ENCODE measurements at places on chromosomes 13 and 19. TPM values are rescaled to one million over a fixed set of nuclear protein-coding genes. Genes with fewer than 3 reads are reported as not detected.
A peak's percentile ranks its signal among the peaks of the same experiment; 100 is the strongest.

Gene XPO4
- total RNA-seq: 17.7 TPM

Gene RGL3
- 19.6 TPM for total RNA-seq

Gene CYP2F1
- total RNA-seq: not detected

Gene ZNF780B
- 12.0 TPM for total RNA-seq

Gene SERTM1
- total RNA-seq: 16.0 TPM

GRCh38 chr13:67120872-67121531, 109.1 kb downstream of the PCDH9 start:
- DNase-seq: no peak
- no peaks in the 10 kb centered on the region for H3K36me3 ChIP-seq
- no peaks in the 10 kb centered on the region for H3K27me3 ChIP-seq
- no peak overlapping the region for H3K4me3 ChIP-seq

DNA sequence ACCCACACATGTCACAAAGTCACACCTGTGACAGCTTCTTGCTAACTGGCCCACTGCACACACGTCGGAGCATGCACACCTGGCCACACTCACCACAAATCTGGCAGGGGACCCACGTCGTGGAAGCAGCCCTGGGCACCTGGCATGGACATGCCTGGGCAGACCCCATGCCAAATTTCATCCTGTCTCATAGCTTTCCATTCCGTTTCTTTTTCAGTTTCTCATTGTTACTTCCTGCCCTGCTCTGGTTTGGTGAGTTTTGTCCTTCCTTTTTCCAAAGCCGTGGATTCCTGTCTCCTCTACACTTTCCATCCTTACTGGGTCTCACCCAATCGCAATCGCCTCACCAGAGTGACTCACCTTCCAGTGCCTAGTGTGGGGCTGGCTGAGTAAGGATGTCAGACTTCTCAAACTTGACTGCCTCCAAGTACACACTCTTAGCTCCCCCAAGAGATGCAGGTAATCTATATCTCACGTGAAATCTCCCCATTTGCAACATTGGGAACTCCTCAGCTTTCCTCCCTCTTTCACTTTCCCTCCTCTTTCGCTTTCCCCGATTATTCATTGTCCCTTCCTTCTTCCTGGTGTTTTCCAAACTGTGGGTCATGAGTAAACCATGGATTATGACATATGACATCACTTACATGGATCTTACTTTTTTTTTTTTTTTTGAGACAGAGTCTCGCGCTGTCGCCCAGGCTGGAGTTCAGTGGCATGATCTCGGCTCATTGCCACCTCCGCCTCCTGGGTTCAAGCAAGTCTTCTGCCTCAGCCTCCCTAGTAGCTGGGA, 1.6 kb upstream of the BBC3 start:
- DNase-seq: no peak
- peak overlapping the region; percentile 0 for H3K4me3 ChIP-seq
- H3K4me1 ChIP-seq: peaks cover 37% of the 10 kb centered on the region
- no peaks in the 10 kb centered on the region for H3K27me3 ChIP-seq
- H3K27ac ChIP-seq: peak overlapping the region; percentile 100

- H3K27me3 ChIP-seq: no peaks in the 10 kb centered on the region
- no peak for DNase-seq
- H3K27ac ChIP-seq: peak overlapping the region; percentile 47
- peaks cover 87% of the 10 kb centered on the region for H3K36me3 ChIP-seq
- H3K4me3 ChIP-seq: no peak overlapping the region
Observed at GRCh38 chr19:38838986-38839761, 7.6 kb upstream of the ECH1 start.

- DNase-seq: no peak
- no peaks in the 10 kb centered on the region for H3K27me3 ChIP-seq
- no peak overlapping the region for H3K27ac ChIP-seq
- peaks cover 44% of the 10 kb centered on the region for H3K4me1 ChIP-seq
- no peak overlapping the region for H3K4me3 ChIP-seq
Observed at GRCh38 chr13:77014906-77015685, 11.9 kb downstream of the FBXL3 start.

DNA sequence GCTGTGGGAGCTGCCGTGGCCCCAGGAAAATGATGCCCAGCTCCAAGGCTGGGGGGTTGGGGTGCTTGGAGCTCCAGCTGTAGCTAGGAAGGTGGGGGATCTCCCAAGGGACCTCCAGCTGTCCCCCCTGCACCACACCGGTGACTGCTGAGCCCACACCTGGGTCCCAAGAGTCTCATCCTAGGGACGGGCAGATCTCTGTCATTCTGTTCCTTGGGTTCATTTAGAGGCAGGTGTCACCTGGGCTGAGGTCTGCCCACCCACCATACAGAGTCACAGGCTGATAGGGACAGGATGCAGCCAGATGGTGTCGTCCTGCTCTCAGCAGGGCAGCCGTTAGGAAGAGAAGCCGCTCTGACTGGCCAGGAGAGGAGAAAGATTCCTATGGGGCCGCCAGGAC, 5.3 kb downstream of the F2RL3 start:
- no peak overlapping the region for H3K4me3 ChIP-seq
- H3K27ac ChIP-seq: peak overlapping the region; percentile 9
- no peaks in the 10 kb centered on the region for H3K36me3 ChIP-seq
- DNase-seq: no peak
- no peaks in the 10 kb centered on the region for H3K27me3 ChIP-seq

DNA sequence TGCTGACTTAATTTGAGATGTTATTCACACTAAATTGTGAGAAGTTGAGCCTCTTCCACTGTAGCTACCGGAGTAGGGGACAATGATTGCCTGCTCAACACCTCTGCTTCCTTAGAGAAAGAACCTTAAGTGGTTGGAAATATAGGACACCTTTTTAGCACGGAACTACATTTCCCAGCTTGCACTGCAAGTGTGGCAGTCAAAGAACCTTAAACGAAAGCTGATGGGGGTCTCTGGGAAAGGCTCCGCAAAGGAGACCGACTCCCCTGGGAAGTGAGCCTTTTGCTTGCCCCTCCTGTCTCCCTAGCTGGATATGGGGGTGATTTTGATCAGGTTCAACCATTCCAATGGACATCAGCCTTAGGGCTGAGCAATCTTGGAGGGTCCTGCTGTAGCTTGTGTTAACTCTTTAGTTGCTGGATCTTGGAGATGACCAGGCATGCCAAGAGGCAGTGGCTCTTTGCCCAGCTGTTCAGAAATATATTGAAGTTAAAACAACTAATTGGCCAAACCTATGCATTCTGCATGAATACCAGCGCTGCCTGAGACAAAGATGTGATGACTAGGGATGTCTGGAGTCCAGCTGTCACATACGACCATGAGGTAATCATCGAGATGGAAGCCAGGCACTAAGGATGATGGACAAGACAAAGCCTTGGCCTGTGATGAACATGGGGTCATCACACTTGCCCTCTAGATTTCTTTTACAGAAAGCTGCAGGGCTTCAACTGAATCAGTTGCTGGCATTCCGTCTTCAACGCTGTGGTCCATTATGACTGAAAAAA, 286.5 kb downstream of the FOXO1 start:
- H3K4me1 ChIP-seq: peaks cover 12% of the 10 kb centered on the region
- DNase-seq: no peak
- no peaks in the 10 kb centered on the region for H3K27me3 ChIP-seq

- H3K27me3 ChIP-seq: no peaks in the 10 kb centered on the region
- no peaks in the 10 kb centered on the region for H3K36me3 ChIP-seq
- H3K4me1 ChIP-seq: no peaks in the 10 kb centered on the region
- no peak for DNase-seq
- no peak overlapping the region for H3K27ac ChIP-seq
- H3K4me3 ChIP-seq: no peak overlapping the region
Observed at GRCh38 chr19:50710094-50710493, 9.5 kb downstream of the SHANK1 start.

DNA sequence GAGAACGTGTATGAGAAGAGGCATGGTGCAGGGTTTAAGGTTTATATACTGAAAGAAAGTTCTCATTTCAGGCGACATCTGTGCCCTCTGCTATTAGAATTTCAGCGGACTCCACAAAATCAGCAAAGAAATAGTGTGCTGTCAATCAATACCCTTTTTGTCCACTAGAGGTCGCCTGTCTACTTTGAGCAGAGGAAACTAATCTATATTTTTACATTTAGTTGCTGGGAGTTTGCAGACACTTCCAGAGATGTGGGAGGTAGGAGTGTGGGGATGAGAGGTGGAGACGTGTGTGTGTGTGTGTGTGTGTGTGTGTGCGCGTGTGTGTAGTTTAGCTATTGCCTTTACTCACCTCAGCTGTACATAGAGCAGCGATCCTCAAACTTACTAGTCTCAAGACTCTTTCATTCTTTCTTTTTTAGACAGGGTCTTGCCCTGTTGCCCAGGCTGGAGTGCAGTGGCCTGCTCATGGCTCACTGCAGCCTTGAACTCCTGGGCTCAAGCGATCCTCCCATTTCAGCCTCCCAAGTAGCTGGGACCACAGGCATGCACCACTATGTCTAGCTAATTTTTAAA, 9.7 kb downstream of the INAFM1 start:
- no peaks in the 10 kb centered on the region for H3K36me3 ChIP-seq
- no peak overlapping the region for H3K4me3 ChIP-seq
- no peak overlapping the region for H3K27ac ChIP-seq

GRCh38 chr13:25965596-25965995, 86.2 kb downstream of the SHISA2 start:
- H3K36me3 ChIP-seq: no peaks in the 10 kb centered on the region
- no peak for DNase-seq
- no peak overlapping the region for H3K4me3 ChIP-seq
- no peaks in the 10 kb centered on the region for H3K4me1 ChIP-seq
- no peak overlapping the region for H3K27ac ChIP-seq

DNA sequence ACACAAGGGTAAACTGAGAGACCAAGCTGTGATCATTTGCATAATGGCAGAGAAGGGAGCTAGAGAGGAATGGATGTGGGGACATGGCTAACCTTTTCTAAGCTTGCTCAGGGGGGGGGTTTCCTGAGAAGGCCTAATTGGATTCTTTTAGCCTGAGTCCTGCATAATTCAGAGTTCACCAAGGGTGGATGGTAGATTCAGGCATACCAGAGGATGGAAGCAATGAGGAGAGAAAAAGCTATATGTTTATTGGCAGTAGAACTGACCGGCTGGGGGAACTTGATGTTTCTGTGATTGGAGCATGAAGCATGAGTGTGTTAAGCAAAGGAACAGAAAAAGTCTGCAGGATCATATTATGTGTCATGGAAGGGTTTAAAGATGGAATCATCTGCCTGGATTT, 65.9 kb upstream of the KLF12 start:
- H3K4me3 ChIP-seq: no peak overlapping the region
- no peaks in the 10 kb centered on the region for H3K36me3 ChIP-seq
- H3K27me3 ChIP-seq: no peaks in the 10 kb centered on the region
- H3K4me1 ChIP-seq: no peaks in the 10 kb centered on the region
- no peak overlapping the region for H3K27ac ChIP-seq
- no peak for DNase-seq

GRCh38 chr13:99379856-99380801, 72.9 kb upstream of the GPR183 start:
- peaks cover 7% of the 10 kb centered on the region for H3K4me1 ChIP-seq
- peak; percentile 62 for DNase-seq
- H3K36me3 ChIP-seq: no peaks in the 10 kb centered on the region
- no peak overlapping the region for H3K27ac ChIP-seq
- no peak overlapping the region for H3K4me3 ChIP-seq
- no peaks in the 10 kb centered on the region for H3K27me3 ChIP-seq
